ENCODE measurements at places on chromosomes 12 and 14.
A peak's percentile ranks its signal among the peaks of the same experiment; 100 is the strongest.

- no peak for DNase-seq
Observed at GRCh38 chr14:95644981-95645380, 41.2 kb upstream of the TCL1B start.

GRCh38 chr14:93113678-93114067 is 2.1 kb downstream of the ITPK1 start:
- peak; percentile 45 for DNase-seq

GRCh38 chr14:100224229-100224866 is 14.6 kb upstream of the YY1 start:
- DNase-seq: no peak

DNA sequence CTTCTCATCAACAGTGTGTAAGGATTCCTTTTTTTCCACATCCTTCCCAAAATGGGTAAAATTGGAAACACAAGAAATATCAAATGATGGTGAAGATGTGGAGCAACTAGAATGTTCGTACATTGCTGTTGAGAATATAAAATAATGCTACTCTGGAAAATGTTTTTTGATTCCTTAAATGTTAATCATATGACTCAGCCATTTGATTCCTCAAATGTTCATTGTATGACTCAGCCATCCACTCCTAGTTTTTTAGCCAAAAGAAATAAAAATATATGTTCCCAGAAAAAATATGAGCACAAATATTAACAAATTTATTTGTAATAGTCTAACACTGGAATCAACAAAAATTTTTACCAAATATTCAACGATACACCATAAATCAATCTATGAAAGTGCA is 1108.6 kb downstream of the LRFN5 start:
- no peak for DNase-seq

DNA sequence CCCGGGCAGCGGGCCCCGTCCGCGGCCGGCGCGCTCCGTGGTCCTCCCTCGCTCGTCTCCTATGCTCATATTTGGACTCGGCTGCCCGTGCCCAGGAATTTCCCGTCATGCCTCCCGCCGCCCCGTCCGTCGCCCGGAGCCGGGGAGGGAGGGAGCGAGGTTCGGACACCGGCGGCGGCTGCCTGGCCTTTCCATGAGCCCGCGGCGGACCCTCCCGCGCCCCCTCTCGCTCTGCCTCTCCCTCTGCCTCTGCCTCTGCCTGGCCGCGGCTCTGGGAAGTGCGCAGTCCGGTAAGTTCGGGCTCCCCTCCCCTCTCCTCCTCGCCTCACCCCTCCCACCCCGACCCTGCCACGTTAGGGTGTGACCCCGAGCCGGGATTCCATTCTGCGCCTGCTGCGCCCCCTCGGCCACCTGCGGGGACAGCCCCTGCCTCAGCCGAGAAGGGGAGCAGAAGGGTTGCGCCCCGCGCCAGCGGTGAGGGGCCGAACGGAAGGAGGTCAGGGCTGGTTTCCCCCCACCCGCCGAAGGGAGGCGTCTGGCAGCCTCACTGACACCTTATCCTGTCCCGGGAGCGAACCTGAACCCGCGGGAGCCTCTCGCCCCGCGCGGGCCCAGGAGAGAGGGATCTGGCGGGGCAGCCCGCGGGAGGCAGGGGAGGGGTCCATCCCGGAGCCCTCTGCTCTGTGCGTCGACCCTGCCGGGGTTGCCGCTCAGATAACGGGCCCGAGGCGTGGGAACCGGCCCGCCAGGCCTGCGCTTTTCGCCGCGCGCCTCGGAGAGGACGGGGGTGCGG is at the start of gene MSRB3:
TSS of gene MSRB3 (plus strand) at position 108 of the 793 bp plus-strand sequence. CDS start 29,897 bp downstream, outside the sequence.
- peak; percentile 42 for DNase-seq

All from activated T-cell treated with anti-CD3 and anti-CD28 coated beads, Interleukin-2, amount 50 U/mL, for 24 hours (primary cell).